Suprapubic skin (tissue), 4 donors: ENCODE measurements at places on chromosomes 1 and 21. TPM values are rescaled to one million over a fixed set of nuclear protein-coding genes. Genes with fewer than 3 reads are reported as not detected.
A peak's percentile ranks its signal among the peaks of the same experiment; 100 is the strongest.

- no peak overlapping the region for H3K4me3 ChIP-seq
- no peaks in the 10 kb centered on the region for H3K27me3 ChIP-seq
- no peaks in the 10 kb centered on the region for H3K36me3 ChIP-seq
- no peak for DNase-seq
Measured at GRCh38 chr21:9759972-9760371, 761.4 kb upstream of the TPTE start.

GRCh38 chr1:65165269-65165993 lies 17.4 kb downstream of the AK4 start:
- H3K36me3 ChIP-seq: no peaks in the 10 kb centered on the region
- no peak for DNase-seq
- no peak overlapping the region for H3K4me3 ChIP-seq
- no peaks in the 10 kb centered on the region for H3K27me3 ChIP-seq
- H3K27ac ChIP-seq: no peak overlapping the region
- H3K4me1 ChIP-seq: peaks cover 41% of the 10 kb centered on the region

GRCh38 chr1:191043066-191043465 lies 565.4 kb upstream of the BRINP3 start:
- no peaks in the 10 kb centered on the region for H3K27me3 ChIP-seq
- H3K36me3 ChIP-seq: no peaks in the 10 kb centered on the region
- no peaks in the 10 kb centered on the region for H3K4me1 ChIP-seq

Gene DMBX1
- not detected for total RNA-seq

Gene ADCY10
- total RNA-seq: not detected

- no peak for DNase-seq
- H3K27ac ChIP-seq: no peak overlapping the region
- no peaks in the 10 kb centered on the region for H3K36me3 ChIP-seq
Measured at GRCh38 chr1:30061292-30062220, 661.8 kb downstream of the MATN1 start.

- H3K4me3 ChIP-seq: no peak overlapping the region
- no peak overlapping the region for H3K27ac ChIP-seq
- H3K36me3 ChIP-seq: no peaks in the 10 kb centered on the region
- H3K27me3 ChIP-seq: no peaks in the 10 kb centered on the region
- no peak for DNase-seq
Measured at GRCh38 chr21:30104241-30104640, 62.4 kb downstream of the CLDN17 start.

Gene GFI1
- 0.48 TPM for total RNA-seq

DNA sequence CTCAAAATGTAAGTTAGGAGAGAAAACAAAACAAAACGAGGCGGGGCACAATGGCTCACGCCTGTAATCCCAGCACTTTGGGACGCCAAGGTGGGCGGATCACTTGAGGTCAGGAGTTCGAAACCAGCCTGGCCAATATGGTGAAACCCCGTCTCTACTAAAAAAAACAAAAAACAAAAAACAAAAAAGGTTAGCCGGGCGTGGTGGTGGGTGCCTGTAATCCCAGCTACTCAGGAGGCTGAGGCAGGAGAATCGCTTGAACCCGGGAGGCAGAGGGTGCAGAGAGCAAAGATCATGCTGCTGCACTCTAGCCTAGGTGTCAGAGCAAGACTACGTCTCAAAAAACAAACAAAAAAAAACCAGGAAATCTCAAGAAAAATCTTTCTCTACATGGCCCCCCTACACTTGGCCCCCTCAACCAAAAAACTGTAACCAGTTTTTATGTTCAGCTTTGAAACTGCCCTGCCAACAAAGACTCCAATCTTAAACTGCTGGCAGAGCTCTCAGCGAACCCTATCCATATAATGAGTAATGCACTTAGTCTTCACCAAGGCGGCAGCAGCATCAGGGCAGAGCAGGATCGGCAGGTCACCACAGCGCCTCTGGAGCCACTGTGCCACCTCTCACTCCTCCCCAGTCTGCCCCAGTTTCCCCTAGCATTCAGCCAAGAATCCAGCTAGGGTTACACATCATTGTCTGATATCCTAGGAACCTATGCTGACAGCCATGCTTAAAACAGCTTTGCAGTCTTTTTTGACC lies 71.7 kb downstream of the JAK1 start:
- no peaks in the 10 kb centered on the region for H3K36me3 ChIP-seq
- H3K27me3 ChIP-seq: no peaks in the 10 kb centered on the region
- no peak overlapping the region for H3K4me3 ChIP-seq
- no peak overlapping the region for H3K27ac ChIP-seq
- peaks cover 82% of the 10 kb centered on the region for H3K4me1 ChIP-seq

Gene TMEM125
- 10.0 TPM for total RNA-seq

- peak overlapping the region; percentile 7 for H3K27ac ChIP-seq
- DNase-seq: no peak
- H3K27me3 ChIP-seq: no peaks in the 10 kb centered on the region
- no peak overlapping the region for H3K4me3 ChIP-seq
Measured at GRCh38 chr1:231643935-231644237, 17.3 kb downstream of the DISC1 start.

Gene LCE1D
- 49.6 TPM for total RNA-seq

- DNase-seq: no peak
- no peak overlapping the region for H3K27ac ChIP-seq
- H3K36me3 ChIP-seq: no peaks in the 10 kb centered on the region
- no peak overlapping the region for H3K4me3 ChIP-seq
- H3K4me1 ChIP-seq: peaks cover under 1% of the 10 kb centered on the region
Measured at GRCh38 chr1:244913806-244914205, 49.5 kb upstream of the HNRNPU start.

Gene OLIG1
- total RNA-seq: not detected

Gene HENMT1
- 2.3 TPM for total RNA-seq

GRCh38 chr1:63073309-63074306 lies 248.8 kb upstream of the FOXD3 start:
- no peak for DNase-seq
- H3K4me1 ChIP-seq: no peaks in the 10 kb centered on the region
- no peaks in the 10 kb centered on the region for H3K36me3 ChIP-seq

- H3K27ac ChIP-seq: no peak overlapping the region
- H3K36me3 ChIP-seq: peaks cover 7% of the 10 kb centered on the region
- DNase-seq: no peak
- H3K27me3 ChIP-seq: no peaks in the 10 kb centered on the region
- H3K4me3 ChIP-seq: no peak overlapping the region
Measured at GRCh38 chr1:45971922-45972531, 160.4 kb downstream of the PIK3R3 start.

DNA sequence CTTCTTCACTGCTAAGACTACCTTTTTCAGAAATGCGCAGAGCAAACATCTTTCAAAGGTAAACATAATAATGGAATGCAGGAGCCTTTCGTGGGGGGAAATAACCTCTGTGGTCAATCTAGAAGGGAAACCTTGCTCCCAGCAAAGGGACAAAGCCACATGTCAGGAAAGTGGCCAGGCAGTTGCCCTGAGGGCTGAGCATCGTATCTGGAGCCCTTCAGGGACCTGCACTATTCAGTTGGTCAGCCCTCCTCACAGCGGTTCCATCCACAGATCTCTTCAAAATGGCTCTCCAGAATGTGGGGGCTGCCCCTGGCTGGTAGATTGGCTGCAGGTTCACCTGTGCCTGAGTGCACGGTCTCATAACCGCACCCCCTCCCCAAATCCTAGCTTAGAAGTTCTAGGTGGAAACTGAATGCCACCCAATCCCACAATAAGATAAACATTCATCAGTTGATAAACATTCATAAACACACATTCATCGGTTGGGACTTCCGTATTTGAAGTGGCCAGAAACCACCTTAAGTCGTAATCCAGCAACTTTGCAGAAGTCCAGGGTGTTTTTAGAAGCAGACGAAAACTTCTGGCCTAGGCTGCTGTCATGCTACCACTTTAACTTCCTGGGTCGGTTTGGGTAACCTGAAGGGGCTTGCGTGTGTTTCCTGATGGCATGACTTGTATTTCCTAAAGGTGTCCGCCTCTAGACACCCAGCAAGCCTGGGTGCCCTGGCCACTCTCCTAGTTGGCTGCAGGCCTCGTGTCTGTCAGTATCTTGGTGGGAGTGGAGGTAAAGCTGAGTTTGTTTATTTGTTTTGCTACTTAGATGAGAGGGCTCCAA lies 50.5 kb downstream of the RASSF5 start:
- H3K4me1 ChIP-seq: peaks cover 54% of the 10 kb centered on the region
- H3K27me3 ChIP-seq: no peaks in the 10 kb centered on the region
- peak overlapping the region; percentile 63 for H3K4me3 ChIP-seq
- peak overlapping the region; percentile 78 for H3K27ac ChIP-seq
- DNase-seq: no peak
- H3K36me3 ChIP-seq: no peaks in the 10 kb centered on the region

Gene ESPN
- total RNA-seq: 49.7 TPM

GRCh38 chr1:152160576-152160975 lies 1.5 kb upstream of the RPTN start:
- H3K27me3 ChIP-seq: no peaks in the 10 kb centered on the region
- no peak overlapping the region for H3K27ac ChIP-seq
- H3K36me3 ChIP-seq: no peaks in the 10 kb centered on the region
- H3K4me1 ChIP-seq: peaks cover 20% of the 10 kb centered on the region
- DNase-seq: no peak
- no peak overlapping the region for H3K4me3 ChIP-seq

Gene ELF3
- 39.9 TPM for total RNA-seq

DNA sequence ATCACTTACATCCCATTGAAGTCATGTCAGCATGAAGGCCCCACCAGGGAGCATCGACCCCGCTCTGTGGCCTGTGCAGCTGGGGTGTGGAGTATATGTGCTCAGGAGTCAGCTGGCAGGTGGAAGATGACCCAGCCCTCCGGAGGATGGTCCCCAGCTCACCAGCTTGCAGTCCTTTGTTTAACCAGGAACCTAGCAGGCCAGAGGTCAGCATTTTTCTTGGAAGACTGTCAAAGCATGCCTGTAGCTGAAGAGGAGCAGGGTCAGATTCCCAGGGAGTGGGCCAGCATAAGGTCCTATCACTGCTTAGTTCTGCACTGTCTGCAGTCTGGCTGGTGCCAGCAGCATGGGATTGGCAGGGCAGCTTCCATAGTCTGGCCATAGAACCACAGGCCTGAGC lies 12.7 kb downstream of the NFASC start:
- H3K27ac ChIP-seq: no peak overlapping the region
- no peaks in the 10 kb centered on the region for H3K27me3 ChIP-seq

DNA sequence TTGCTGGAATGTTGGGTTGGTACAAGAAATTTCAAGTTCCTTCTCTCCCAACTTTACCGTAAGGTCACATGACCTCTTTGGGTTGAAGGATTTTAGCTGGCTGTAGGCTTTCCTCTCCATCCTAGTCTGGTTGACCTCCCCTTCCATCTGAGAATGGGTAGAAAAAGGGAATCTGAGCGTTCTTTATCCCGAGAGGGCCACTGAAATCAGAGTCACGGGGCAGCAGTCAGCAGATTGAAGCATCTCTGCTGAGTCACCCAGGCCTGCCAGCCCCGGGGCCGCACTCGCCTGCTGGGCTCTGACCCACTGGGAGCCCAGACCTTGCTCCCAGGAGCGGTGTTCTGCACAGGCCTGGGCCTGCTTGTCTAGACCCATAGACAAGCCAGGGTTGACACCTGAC lies 31.0 kb downstream of the TMCC2 start:
- no peaks in the 10 kb centered on the region for H3K36me3 ChIP-seq
- DNase-seq: no peak
- H3K4me3 ChIP-seq: no peak overlapping the region

- H3K4me1 ChIP-seq: peaks cover 17% of the 10 kb centered on the region
- H3K36me3 ChIP-seq: no peaks in the 10 kb centered on the region
- H3K27me3 ChIP-seq: no peaks in the 10 kb centered on the region
- DNase-seq: no peak
Measured at GRCh38 chr1:33120436-33121231, 39.7 kb downstream of the AZIN2 start.

Gene TCHHL1
- total RNA-seq: 1.7 TPM

GRCh38 chr1:236989290-236990051 lies 14.8 kb downstream of the MT1HL1 start:
- DNase-seq: no peak
- H3K4me3 ChIP-seq: no peak overlapping the region
- H3K27ac ChIP-seq: no peak overlapping the region
- no peaks in the 10 kb centered on the region for H3K4me1 ChIP-seq
- no peaks in the 10 kb centered on the region for H3K27me3 ChIP-seq

Gene BNIPL
- total RNA-seq: 224 TPM

- no peaks in the 10 kb centered on the region for H3K36me3 ChIP-seq
- no peak overlapping the region for H3K27ac ChIP-seq
- no peaks in the 10 kb centered on the region for H3K4me1 ChIP-seq
- no peak for DNase-seq
- H3K4me3 ChIP-seq: no peak overlapping the region
Measured at GRCh38 chr1:182050481-182051448, 10.7 kb downstream of the ZNF648 start.

DNA sequence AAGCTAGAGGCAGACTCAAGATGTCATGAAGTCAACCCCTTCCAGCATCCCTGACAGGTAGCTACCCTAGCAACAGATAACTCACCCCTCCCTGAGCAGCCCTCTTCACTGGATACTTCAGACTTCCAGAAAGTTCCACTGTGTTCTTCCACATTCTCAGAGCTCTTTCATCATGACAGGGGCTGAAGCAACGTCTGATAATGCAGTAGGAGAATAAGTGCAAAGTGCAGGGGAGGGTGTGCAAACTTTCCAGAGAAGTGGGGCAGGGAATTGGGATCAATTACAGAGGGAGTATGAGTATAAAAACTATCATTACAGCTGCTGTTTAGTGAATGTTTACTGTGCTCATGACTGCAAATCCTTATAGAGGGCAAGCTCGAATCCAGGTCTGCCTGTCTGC lies 26.4 kb upstream of the FOXE3 start:
- H3K27ac ChIP-seq: no peak overlapping the region
- H3K4me1 ChIP-seq: peaks cover 9% of the 10 kb centered on the region
- no peak for DNase-seq
- no peak overlapping the region for H3K4me3 ChIP-seq
- H3K27me3 ChIP-seq: no peaks in the 10 kb centered on the region

DNA sequence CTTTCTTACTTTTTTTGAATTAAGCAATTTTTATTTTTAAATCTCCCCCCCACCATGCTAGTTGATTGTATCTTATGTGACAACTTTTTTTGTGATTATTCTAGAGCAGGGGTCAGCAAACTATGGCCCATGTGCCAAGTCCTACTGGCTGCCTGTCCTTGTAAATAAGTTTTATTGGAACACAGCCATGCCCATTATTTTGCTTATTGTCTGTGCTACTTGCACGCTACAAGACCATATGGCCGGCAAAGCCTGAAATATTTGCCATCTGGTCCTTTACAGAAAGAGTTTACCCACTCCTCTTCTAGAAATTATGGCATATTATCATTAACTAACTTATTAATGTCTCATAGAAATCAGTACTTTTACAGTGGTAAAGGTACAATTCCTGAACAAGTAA lies 51.7 kb downstream of the AK5 start:
- H3K36me3 ChIP-seq: no peaks in the 10 kb centered on the region
- no peaks in the 10 kb centered on the region for H3K27me3 ChIP-seq
- H3K27ac ChIP-seq: no peak overlapping the region
